Activated CD8-positive, alpha-beta memory T cell treated with anti-CD3 and anti-CD28 coated beads for 1 hour (primary cell): ENCODE measurements at places on chromosomes 12 and 14.

- no peak for DNase-seq
Observed at GRCh38 chr14:102764220-102764671, 13.0 kb upstream of the TRAF3 start.

DNA sequence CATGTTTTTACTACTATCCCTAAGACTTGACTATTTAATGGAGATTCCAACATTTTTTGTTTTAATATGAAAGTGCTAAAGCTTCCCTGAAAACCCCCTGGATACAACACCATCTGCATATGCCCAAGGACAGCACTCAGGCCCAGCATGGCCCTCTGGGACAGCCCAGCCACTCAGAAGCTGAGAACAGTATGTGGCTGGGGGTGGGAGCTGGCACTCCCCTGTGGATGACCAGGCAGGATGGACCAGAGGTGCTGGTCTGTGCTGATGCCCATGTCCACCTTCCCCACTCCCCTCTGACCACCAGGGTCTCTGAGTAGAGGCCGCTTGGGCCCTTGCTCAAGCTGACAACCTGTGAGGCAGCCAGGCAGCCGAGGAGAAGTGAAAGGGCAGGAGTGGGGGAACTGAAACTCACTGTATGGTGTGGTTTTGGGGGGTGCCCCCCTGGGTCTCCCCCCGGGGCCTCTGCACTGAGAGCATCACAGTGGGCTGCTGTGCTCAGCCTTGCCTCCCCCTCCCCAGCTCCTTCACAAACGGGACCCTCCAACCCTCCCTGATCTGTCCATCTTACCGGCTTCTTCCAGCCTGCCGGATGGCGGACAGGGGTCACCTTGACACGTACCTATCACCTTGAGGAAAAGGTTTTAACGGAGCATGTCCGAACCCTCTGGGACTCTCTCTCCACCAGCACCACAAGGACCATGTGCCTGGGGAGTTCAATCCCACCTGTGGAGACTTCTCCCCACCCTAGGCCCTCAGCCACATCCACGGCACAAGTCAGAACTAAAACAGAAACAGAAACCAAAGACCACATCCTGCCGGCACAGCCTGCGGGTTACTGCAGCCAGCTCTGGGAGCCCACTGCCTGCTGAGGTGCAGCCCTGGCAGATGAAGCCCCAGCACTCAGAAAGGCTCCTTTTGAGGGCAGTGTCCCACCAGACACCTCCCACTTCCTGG, at the start of gene TMEM229B:
Gene TMEM229B (minus strand): TSS at position 785 of the 957 bp plus-strand sequence. CDS start 14,798 bp downstream, outside the sequence.
- peak; percentile 31 for DNase-seq

DNA sequence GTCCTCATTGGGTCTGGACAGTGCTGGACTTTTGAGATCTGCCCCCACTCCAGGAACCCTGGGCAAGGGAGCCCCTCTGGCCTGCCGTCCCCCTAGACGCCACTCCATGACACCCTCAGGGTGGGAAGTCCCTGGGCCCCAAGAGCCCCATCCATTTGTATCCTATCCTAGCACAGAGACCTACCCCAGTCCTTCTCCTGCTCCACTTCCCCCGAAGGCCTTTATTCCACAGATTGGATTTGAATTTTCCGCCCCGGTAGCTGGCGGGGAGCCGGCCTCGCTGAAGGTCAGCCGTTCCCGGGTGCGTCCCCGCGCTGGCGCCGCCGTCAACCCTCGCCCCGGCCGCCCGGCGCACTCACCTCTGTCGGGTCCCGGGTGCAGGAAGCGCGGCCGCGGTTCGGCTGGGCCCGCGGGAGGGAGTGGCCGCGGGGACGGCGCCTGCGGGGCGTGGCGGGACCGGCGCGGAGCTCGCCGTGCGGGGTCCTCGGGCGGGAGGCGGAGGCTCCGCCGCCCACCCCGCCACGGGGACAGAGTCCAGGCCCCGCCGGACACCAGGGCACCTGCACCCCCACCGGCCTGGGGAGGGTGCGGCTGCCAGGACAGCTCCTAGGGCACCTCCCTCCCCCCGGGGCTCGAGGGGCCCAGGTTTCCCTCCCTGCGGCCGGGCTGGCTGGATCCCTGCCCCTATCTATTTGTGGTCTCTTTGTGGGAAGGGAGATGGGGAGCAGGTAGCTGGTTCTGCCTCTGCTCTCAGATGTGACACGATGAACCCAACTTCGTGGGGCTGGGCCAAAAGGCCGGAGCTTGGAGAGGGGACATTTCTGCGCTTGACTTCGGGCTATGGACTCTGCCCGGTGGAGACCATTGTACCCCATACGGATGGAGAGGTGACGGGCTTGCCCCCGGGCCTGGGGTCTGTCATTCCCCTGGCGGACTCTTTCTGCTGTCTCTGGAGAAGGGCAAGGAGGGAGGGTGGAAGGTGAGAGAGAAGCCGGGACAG, 19.9 kb upstream of the GPR68 start:
- DNase-seq: no peak

DNA sequence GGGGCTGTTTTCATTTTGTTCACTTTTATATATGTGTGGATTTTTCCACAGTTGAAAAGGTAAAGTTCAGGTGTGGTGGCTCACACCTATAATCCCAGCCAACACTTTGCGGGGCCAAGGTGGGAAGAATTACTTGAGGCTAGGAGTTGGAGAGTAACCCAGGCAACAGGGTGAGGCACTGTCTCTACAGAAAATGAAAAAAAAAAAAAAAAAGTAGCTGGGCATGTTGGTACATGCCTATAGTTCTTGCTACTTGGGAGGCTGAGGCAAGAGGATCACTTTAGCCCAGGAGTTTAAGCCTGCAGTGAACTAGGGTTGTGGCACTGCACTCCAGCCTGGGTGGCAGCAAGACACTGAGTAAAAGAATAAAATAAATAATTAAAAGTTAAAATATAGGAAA, 326.5 kb downstream of the NAV3 start:
- no peak for DNase-seq

DNA sequence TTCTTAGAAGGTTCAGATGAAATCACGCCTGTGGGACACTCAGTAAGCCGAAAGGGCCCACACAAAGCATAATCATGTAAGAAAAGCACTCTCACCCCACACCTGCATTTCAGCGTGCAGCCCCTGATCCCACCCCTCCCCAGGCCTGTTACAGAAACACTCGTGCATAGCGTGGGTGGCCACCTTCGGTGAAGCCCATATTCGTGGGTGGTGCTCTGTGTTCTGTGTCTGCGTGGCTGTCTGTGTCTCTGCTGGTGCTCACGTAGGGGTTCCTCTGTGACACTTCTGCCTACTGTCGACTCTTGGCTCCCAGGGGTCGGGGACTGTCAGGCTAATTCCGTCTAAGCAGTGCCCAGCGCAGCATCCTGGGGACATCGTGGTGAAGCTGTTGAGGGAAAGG, 74.0 kb downstream of the B4GALNT3 start:
- no peak for DNase-seq

DNA sequence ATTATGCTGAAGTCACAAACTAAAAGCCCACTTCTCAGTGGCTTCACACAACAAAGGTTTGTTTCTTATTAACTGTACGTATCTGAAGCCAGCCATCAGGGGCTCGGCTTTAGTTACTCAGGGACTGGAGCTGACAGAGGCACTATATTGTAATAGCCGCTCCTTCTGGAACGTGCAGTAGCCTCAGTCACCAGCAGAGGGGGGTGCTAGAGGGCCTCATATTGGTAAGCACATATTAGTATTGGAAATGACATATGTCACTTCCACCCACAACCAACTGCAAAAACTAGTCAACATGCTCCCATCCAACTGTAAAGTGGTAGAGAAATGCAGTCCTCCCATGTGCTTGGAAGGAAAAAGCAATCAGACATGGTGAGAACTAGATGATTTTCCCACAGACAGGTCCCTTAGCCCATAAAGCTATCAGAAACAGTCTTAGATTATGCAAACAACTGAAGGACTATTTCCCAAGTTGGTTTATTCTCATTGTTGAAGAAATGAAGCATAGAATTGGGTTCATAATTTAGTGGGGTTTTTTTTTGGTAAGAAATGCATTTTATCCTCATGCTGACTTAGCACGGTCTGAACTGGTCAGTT, 183.6 kb upstream of the G2E3 start:
- DNase-seq: peak; percentile 22

DNA sequence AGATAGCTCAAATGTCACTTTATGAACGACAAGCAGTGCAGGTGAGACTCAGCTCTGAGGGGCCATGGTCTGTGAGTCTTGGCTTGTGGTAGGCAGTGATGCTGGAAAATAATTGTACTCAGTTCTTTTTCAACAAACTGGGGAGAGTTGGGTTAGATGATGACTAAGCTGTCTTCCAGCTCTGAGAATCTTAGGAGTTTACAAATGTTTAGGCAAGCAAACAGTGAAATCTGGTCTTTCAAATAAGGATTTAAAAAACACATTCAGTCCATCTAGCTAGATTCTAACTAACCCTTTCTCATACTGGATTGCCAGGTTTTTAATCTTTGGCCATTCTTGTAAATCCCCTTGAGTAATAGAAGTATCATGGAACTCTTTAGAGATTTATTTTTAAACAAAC, 3.4 kb downstream of the PHC1 start:
- no peak for DNase-seq

DNA sequence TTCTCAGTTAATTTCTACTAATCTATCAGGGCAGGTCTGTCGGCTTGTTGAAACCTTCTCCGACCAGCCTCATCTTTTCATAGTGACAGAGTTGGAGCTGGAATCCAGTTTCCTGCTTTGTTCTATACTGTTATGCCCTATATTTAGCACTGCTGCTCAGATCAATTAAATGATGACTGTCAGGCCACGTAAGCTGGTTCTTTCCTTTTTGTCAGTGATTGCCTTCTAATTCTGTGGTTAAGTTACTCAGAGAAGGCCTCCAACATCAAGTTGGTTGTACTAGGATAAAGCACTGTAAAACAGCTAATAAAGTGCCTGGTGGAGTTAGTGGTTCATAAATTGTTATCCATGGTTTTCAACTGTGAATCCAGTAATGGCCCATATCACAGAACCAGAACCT, 22.6 kb downstream of the DERA start:
- no peak for DNase-seq

DNA sequence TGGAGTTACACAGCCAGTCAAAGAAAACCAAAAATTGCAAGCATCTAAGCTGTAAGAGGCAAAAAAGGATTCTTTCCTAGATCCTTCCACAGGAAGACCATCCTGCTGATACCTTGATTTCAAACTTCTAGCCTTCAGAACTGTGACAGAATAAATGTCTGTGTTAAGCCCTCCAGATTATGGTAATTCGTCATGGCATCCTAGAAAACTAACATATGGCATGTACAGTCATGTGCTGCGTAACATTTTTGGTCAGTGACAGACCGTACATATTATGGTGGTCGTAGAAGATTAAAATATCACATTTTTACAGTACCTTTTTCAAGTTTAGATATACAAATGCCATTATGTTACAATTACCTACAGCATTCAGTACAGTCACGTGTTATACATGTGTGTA, 660.9 kb upstream of the LMO3 start:
- DNase-seq: no peak

DNA sequence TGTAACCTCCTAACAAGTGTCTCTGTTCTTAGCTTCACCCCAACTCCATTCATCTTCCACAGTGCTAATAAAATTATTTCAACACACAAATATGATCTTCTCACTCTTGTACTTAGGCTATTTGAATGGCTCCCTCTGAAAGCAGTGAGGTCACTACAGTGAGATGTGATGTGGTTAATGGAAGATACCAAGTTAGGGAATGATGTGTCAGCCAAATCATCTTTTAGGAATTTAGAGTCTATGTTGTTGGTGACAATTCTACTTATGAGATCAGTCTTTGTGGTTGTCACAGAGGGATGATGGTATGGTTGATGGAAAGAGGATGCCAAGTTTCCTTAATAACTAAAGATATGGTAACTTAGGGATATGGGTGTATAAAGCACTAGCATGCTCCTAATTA, 57.6 kb downstream of the POLR3B start:
- DNase-seq: no peak

- DNase-seq: no peak
Observed at GRCh38 chr14:86779416-86779815, 1213.6 kb downstream of the GALC start.

GRCh38 chr14:80428671-80429070, 217.4 kb upstream of the DIO2 start:
- no peak for DNase-seq

DNA sequence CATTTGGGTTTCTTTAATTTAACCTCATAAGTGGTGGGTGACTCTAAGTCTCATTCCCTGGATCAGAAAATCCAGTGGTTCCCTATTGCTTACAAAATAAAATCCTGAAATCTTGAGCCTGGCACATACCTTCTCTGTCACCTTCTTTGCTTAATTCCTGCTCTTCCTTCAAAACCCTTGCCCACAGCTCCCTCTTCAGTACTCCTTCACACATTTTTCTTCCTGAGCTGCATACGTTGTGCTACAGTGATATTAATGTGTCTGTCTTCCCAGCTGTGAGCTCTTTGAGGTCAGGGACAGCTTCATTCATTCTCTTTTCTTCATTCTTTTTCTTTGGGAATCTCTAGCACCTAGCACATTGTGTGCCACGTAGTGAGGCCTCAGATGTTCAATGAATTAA, 9.5 kb downstream of the TSPAN11 start:
- no peak for DNase-seq

DNA sequence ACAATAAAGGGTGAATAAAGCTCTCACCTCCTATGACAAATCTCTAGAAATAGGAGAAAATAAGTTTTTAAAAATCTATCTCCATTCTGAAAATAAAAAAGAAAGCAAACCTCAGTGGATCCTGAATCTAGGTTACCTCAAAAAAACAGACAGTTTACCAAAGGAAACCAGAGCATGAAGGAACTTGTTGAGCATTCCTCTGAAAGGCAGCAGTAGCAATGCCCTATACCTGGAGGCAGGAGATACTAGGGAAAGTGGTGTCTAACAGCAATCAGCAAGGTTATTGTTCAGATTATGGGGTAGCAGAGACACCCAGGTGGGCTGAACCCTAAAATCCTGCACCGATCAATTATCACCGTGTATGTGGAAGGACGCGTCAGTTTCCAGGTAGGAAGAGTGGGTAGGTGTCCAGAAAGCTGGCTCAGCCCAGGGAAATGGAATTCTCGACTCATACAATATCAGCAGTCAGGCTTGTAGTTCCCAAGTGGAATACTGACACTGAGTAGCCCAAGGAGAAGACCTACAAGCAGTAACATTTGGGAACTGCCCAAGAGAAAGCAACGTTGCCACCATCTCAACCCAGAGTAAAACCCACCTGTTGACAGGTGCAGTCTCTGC, 128.3 kb downstream of the ST8SIA1 start:
- no peak for DNase-seq

- DNase-seq: no peak
Observed at GRCh38 chr12:20832911-20833310, 22.4 kb downstream of the SLCO1B3 start.

GRCh38 chr14:78018283-78018682, 151.9 kb upstream of the NRXN3 start:
- no peak for DNase-seq

GRCh38 chr12:75944097-75944904, 87.3 kb downstream of the PHLDA1 start:
- no peak for DNase-seq

- DNase-seq: no peak
Observed at GRCh38 chr14:38297681-38298080, 41.8 kb upstream of the CLEC14A start.

- DNase-seq: no peak
Observed at GRCh38 chr12:43315961-43316360, 236.0 kb downstream of the ADAMTS20 start.

GRCh38 chr12:117679776-117680175, 289.0 kb downstream of the KSR2 start:
- DNase-seq: no peak

- no peak for DNase-seq
Observed at GRCh38 chr14:100662879-100663760, 63.6 kb upstream of the DLK1 start.

GRCh38 chr14:102039157-102039556, 47.7 kb downstream of the HSP90AA1 start:
- no peak for DNase-seq
